Liver (tissue), 10 donors: ENCODE measurements at places on chromosomes 4 and X. TPM values are rescaled to one million over a fixed set of nuclear protein-coding genes. Genes with fewer than 3 reads are reported as not detected.

Gene HTR2C
- total RNA-seq: not detected

Gene RGN
- total RNA-seq: 89.1 TPM

Gene CCNG2
- 10.8 TPM for total RNA-seq

Gene GRIA2
- 0.28 TPM for total RNA-seq

Gene FAM184B
- total RNA-seq: not detected

Gene UGT2A1
- total RNA-seq: 0.05 TPM

Gene MAGEC3
- total RNA-seq: not detected

Gene RADX
- 1.0 TPM for total RNA-seq

GRCh38 chr4:56705334-56705733, 24.2 kb upstream of the HOPX start:
- no peaks in the 10 kb centered on the region for H3K27me3 ChIP-seq
- no peaks in the 10 kb centered on the region for H3K36me3 ChIP-seq
- DNase-seq: no peak
- no peaks in the 10 kb centered on the region for H3K4me1 ChIP-seq
- no peak overlapping the region for H3K4me3 ChIP-seq

- H3K4me3 ChIP-seq: no peak overlapping the region
- H3K36me3 ChIP-seq: no peaks in the 10 kb centered on the region
- DNase-seq: no peak
Observed at GRCh38 chr4:26515936-26516335, 25.7 kb upstream of the CCKAR start.

- no peak for DNase-seq
- H3K4me1 ChIP-seq: no peaks in the 10 kb centered on the region
- no peak overlapping the region for H3K27ac ChIP-seq
- H3K4me3 ChIP-seq: no peak overlapping the region
Observed at GRCh38 chr4:8082517-8083055, 76.0 kb downstream of the ABLIM2 start.

DNA sequence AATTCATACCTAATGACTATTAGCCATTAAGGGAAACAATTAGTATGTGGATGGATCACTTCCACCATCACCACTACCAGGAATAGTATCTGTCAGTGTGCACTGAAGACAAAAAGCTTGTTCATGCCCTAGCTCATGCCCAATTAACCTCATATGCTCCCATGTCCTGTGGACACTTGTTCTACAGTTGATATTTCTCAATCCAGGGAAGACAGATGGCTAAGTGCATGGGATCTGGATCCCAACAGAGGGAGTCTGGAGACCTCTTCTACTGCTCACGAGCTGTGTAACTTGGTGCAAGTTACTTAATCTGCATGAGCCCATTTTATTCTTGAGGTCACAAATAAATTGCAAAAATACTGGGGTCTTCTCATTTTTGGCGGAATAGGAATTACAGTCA, 23.7 kb downstream of the AMOT start:
- DNase-seq: no peak
- peaks cover 2% of the 10 kb centered on the region for H3K4me1 ChIP-seq
- no peak overlapping the region for H3K4me3 ChIP-seq
- no peaks in the 10 kb centered on the region for H3K27me3 ChIP-seq
- H3K36me3 ChIP-seq: no peaks in the 10 kb centered on the region
- H3K27ac ChIP-seq: no peak overlapping the region

- H3K36me3 ChIP-seq: no peaks in the 10 kb centered on the region
- H3K27ac ChIP-seq: no peak overlapping the region
- no peaks in the 10 kb centered on the region for H3K4me1 ChIP-seq
- no peaks in the 10 kb centered on the region for H3K27me3 ChIP-seq
- no peak overlapping the region for H3K4me3 ChIP-seq
Observed at GRCh38 chrX:49212861-49213260, 12.9 kb upstream of the SYP start.

GRCh38 chr4:169013396-169013795, 3.3 kb upstream of the CBR4 start:
- DNase-seq: no peak
- peaks cover 8% of the 10 kb centered on the region for H3K4me1 ChIP-seq
- no peak overlapping the region for H3K4me3 ChIP-seq
- H3K27me3 ChIP-seq: no peaks in the 10 kb centered on the region
- no peaks in the 10 kb centered on the region for H3K36me3 ChIP-seq

- peaks cover 7% of the 10 kb centered on the region for H3K4me1 ChIP-seq
- no peaks in the 10 kb centered on the region for H3K36me3 ChIP-seq
- H3K4me3 ChIP-seq: no peak overlapping the region
- peak; percentile 41 for DNase-seq
- H3K27me3 ChIP-seq: no peaks in the 10 kb centered on the region
Observed at GRCh38 chrX:150587585-150588503, 19.4 kb downstream of the MTM1 start.

DNA sequence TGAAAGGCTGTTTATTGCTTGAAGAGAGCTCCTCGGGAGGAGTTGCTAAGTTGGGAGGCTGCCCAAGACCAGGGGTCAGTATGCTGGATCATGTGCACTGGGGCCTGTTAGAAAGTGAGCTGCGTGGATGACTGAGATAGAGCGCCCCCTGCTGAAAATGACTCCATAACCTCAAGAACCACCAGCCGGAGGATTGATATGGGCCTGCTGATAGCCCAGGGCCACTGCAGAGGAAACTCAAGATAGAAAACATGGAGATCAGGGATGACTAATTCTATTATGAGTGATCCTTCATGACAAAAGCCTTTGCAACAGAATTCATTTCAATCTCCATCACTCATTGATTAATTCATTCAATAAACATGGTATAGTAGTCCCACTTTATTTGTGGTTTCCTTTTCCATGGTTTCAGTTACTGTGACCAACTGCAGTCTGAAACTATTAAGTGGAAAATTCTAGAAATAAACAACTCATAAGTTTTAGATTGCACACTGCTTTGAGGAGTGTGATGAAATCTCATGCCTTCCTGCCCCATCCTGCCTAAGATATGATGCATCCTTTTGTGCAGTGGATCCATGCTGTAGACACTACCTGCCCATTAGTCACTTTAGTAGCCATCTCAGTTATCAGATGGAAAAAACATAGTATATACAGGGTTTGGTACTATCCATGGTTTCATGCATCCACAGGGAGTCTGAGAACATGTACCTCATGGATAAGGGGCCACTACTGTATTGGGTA, 126.7 kb upstream of the MBNL3 start:
- no peaks in the 10 kb centered on the region for H3K27me3 ChIP-seq
- H3K36me3 ChIP-seq: no peaks in the 10 kb centered on the region
- H3K27ac ChIP-seq: no peak overlapping the region
- peak; percentile 69 for DNase-seq
- no peak overlapping the region for H3K4me3 ChIP-seq

GRCh38 chr4:119135721-119136121, at the start of gene MYOZ2:
TSS of gene MYOZ2 (plus strand) at chr4:119135832. CDS start at chr4:119136526, 694 bp downstream.
- no peak for DNase-seq
- H3K27me3 ChIP-seq: peaks cover 3% of the 10 kb centered on the region
- no peak within 1 kb of the TSS for H3K27ac ChIP-seq
- no peak within 1 kb of the TSS for H3K4me3 ChIP-seq
- H3K36me3 ChIP-seq: no peaks in the 10 kb centered on the region

DNA sequence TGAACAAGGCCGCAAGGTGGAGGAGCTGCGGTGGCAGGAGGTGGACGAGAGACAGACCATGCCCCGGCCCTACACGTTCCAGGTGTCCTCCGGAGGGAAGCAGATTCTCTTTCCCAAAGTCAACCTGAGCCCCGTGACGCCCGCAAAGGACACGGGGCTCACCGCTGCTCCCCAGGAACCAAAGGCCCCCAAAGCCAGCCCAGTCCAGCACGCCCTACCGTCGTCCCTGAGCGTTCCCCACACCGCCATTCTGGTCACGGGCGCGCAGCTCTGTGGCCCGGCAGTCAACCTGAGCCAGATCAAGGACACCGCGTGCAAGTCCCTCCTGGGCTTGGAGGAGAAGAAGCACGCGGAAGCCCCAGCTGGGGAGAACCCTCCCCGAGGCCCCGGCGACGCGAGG, 72.2 kb downstream of the AASDH start:
- H3K4me3 ChIP-seq: no peak overlapping the region
- no peaks in the 10 kb centered on the region for H3K4me1 ChIP-seq
- DNase-seq: no peak
- H3K27me3 ChIP-seq: no peaks in the 10 kb centered on the region
- H3K27ac ChIP-seq: no peak overlapping the region

GRCh38 chr4:36081185-36081584, 163.1 kb downstream of the ARAP2 start:
- no peak overlapping the region for H3K4me3 ChIP-seq
- H3K27ac ChIP-seq: no peak overlapping the region
- DNase-seq: no peak
- H3K36me3 ChIP-seq: peaks cover 27% of the 10 kb centered on the region

- H3K4me1 ChIP-seq: no peaks in the 10 kb centered on the region
- no peak overlapping the region for H3K4me3 ChIP-seq
- H3K36me3 ChIP-seq: no peaks in the 10 kb centered on the region
- H3K27ac ChIP-seq: no peak overlapping the region
Observed at GRCh38 chr4:78219825-78220224, 162.7 kb downstream of the FRAS1 start.

- H3K4me3 ChIP-seq: no peak overlapping the region
- no peak for DNase-seq
- no peak overlapping the region for H3K27ac ChIP-seq
- H3K4me1 ChIP-seq: no peaks in the 10 kb centered on the region
- H3K27me3 ChIP-seq: no peaks in the 10 kb centered on the region
Observed at GRCh38 chr4:26213317-26213716, 107.5 kb upstream of the RBPJ start.
